Adrenal gland (tissue), 19 donors: ENCODE measurements at places on chromosomes 11 and 22. TPM values are rescaled to one million over a fixed set of nuclear protein-coding genes. Genes with fewer than 3 reads are reported as not detected.
A peak's percentile ranks its signal among the peaks of the same experiment; 100 is the strongest.

TMX2 gene
- total RNA-seq = 95.8 TPM

SLC25A1 gene
- total RNA-seq = 170 TPM

GRCh38 chr11:119166368-119167076 is 2.0 kb upstream of the NLRX1 start:
- no peak for DNase-seq

DNA sequence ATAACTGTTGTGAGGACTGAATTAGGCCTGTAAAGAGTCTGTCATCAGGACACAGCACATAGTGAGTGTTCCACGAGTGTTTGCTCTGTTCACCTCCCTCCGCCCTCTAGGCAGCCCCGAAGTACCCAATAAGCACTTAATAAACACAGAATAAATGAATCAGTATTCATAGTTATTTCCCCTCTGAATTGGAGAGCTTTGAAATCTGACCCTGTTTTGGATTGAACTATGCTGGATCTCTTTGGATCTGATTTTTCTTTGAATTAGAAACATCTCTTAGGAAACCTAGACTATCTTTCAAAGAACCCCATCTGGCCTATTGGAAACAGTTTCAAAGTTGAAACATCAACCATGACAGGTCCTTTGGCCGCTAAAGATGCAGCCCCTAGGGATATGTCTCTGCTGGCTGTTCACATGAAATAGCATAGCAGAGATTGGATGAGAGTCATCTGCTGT is 615.5 kb downstream of the NTM start:
- DNase-seq = no peak

SLC22A8 gene
- not detected for total RNA-seq

- DNase-seq = no peak
These were observed 24.4 kb downstream of the NPTXR start for GRCh38 chr22:38819387-38819940.

- no peak for DNase-seq
These were observed 214.2 kb upstream of the ZBED5 start for GRCh38 chr11:11072067-11072466.

SAA2 gene
- 7.5 TPM for total RNA-seq

DNA sequence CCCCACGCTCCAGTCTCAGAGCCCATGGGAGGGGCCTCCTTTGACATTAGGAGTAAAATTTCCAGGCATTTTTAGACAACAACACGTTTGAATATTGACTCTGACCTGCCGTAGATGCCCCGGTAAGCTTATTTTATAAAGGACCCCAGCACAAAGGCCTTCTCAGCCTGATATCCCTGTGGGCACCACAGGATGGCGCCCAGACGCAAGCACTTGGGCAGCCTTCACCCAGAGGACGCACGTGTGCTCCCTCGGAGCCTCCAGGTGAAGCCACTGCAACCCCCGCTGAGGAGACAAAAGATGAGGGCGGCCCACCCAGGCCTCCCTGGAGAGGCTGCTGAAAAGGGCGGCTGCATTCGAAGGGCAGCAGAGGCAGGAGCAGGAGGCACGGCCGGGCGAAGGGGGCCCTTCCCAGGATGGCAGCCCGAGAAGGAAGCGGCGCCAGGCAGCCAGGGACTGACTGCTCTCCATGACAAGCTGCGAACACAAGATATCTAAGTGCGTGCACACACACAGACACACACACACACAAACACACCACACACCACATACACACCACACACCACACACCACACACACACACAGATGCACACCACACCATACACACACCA is 15.2 kb upstream of the TH start:
- no peak for DNase-seq

- DNase-seq = no peak
These were observed 94.0 kb downstream of the AMBRA1 start for GRCh38 chr11:46499821-46500220.

ZNF143 gene
- total RNA-seq = 16.0 TPM

DNA sequence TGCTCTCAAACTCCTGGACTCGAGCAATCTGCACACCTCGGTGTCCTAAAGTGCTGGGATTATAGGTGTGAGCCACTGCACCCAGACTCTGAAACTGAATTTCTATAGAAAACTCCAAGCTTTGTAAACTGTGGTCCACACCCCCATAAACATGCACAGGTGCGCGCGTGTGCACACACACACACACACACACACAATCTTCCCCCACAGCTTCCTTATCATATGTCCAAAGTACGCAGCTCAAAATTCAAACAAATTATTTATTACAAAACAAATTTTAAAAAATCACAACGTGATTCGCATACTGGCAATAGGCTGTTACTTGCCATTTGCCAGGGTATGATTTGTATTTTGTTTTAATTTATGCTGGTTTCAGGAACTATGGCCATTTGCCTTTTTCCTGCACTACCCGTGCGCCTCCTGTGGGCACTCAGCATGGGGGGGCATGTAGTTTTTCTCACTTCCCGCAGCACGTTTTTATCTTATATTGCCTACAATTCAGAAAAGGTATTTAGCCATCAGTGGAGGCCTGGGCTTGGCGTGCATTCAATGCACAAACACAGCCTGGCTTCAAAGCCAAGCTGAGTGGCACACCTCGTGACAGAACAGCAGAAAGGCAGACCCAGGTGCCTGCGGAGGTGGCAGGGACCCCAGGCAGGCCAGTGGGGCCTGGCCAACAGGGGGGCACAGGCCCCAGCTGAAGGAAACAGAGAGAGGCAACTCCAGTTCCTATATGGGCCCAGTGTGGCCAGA is 10.8 kb upstream of the SNX32 start:
- DNase-seq = no peak

GRCh38 chr11:112983887-112984286 is 22.7 kb downstream of the NCAM1 start:
- no peak for DNase-seq

- peak; percentile 48 for DNase-seq
These were observed 22.1 kb upstream of the SYT7 start for GRCh38 chr11:61602775-61603569.

TMPRSS6 gene
- not detected for total RNA-seq

- DNase-seq = peak; percentile 39
These were observed 5.0 kb downstream of the SHANK3 start for GRCh38 chr22:50677493-50678217.

- DNase-seq = peak; percentile 35
These were observed 768 bp downstream of the LDHA start for GRCh38 chr11:18394928-18395734.

DNA sequence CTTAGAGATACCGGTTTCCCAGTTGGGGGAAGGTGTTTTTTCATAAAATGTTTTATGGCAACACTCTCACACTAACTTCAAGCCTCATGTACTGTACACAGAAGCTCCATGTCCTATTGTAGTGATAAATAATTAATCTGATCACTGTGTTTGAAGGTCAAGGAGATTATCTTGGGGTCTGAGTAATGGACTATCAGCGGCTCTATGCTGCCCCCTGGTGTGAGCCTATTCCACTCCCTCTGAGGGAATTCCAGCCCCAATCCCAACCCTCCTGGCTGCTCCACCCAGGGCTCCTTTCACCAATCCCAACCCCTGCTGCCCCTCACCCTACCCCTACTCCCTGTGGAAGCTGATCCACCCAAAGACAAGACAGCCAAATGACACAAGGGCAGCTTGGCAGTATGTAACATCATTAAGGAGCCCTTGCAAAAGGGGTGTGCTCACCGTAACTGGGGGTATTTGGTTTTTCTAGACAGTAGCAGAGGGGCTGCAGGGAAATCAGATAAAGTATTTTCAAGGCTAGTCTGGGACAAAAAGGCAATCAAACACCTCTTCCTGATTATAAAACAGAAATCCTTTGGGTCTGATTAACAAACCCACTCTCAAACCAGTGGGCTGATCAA is 22.3 kb downstream of the HPS4 start:
- DNase-seq = peak; percentile 78

CYTH4 gene
- total RNA-seq = 4.7 TPM

DNA sequence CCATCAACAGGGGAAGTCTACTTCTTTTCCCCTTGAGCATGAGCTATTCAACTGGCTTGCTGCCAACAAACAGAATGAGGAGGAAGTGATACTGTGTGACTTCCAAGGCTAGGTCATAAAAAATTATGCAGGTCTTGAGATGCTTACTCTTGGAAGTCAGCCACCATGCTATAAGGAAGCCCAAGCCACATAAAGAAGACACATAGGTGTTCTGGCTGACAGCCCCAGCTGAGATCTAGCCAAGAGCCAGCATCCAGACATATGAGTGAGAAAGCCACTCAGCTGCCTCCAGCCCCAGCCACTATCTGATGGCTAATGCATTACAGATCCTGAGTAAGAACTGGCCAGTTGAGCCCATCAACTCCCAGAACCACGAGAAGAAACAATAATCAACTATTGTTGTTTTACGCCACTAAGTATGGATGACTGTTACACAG is 31.0 kb upstream of the PPP2R1B start:
- DNase-seq = no peak

C11orf87 gene
- total RNA-seq = 0.37 TPM

DNA sequence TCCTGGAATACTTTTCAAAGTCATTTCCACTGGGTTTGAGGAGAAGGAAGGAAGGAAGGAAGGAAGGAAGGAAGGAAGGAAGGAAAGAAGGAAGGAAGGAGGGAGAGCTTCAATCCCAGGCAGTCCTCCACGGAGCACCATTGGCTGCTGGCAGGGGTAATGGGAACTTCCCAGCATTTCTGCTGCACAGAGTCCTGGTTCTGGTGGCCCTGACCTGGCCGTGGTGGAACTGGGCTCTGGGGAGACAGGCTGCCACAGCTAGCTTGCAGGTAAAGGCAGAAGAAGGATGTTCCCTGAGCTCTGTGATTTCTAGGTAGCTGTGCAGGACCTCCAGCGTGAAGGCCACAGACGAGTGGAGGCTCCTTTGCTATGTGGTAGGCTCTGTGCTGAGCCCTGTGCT is 10.6 kb downstream of the PKNOX2 start:
- no peak for DNase-seq

DNA sequence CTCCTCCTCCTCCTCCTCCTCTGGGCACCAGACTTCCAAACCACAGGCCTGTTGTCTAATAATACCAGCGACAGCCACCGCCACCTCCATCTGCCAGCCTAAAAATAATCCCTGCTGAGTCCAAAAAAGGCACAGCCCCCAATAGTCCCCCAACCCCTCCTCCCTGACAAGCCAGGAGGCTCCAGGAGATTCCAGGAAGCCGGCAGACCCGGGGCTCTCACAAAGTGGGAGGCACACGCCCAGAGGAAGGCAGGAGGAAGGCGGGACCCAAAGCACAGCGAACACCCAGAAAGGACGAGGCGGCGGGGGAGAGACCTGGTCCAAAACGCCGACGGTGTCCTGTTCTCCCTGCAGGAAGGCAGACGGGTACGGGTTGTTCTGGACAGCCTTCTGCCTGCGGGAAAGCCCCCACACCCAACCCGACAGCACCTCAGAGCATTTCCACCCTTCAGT is 5.9 kb downstream of the IGSF9B start:
- no peak for DNase-seq

GRCh38 chr11:34606326-34607120 is 14.4 kb upstream of the EHF start:
- no peak for DNase-seq

GRCh38 chr11:15629690-15630321 is 515.1 kb downstream of the INSC start:
- DNase-seq = no peak

CTSW gene
- 0.84 TPM for total RNA-seq

DGCR8 gene
- 10.3 TPM for total RNA-seq

DNA sequence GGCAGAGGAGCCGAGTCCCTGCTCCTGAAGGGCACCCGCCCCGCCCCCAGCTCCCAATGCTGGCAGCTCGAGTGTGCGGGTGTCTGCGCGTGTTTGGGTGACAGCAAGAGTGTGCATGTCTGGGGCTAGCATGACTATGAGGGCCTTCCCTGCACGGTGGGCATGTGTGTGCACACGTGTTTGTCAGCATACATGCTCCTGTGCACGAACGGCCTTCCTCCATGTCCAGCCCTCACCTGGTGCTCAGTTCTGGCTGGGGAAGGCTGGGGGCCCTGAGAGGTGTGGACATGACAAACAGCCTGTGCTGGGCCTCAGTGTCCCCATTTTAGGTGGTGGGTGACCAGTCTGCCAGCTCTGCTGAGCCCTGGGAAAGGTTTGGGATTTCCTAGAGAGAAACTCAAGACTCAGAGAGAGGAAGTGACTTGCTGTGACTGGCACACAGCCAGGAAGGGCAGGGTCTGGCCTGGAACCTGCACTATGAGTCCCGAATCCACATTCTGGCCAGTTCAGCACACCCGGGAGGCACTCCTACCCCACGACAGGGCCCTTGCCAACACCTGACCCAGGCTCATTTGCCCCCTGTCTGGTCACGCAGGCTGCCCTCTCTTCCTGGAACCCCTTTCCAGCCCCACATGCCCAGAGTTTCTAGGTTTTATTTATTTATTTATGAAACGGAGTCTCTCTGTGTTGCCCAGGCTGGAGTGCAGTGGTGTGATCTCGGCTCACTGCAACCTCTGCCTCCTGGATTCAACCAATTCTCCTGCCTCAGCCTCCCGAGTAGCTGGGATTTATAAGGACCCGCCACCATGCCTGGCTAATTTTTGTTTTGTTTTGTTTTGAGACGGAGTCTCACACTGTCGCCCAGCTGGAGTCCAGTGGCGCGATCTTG is 3.3 kb upstream of the SHISA8 start:
- peak; percentile 83 for DNase-seq

HTR3A gene
- total RNA-seq = not detected

RIMBP3C gene
- 0.28 TPM for total RNA-seq

DNA sequence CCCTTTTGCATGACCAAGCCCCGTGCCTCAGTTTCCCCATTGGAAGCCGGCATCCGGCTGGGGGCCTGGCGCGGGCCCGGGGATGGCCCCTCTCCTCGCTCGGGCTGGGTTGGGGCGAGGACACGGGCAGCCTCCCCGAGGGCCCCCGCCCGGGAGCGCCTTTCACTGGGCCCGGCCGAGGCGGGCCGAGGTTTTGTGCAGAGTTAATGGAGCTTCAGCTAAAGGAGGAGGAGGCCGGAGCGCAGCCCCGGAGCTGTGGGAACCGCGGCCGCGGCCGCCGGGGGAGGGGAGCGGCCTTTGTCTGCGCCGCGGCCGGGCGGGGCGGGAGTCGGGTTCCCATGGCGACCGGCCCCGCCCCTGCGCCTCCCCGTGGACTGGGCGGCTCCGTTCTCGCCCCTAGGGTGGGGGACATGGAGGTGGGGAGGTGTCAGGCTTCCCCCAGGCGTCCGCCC is 1.4 kb upstream of the MAPK11 start:
- DNase-seq = peak; percentile 80

ASPHD2 gene
- total RNA-seq = 0.50 TPM

DNA sequence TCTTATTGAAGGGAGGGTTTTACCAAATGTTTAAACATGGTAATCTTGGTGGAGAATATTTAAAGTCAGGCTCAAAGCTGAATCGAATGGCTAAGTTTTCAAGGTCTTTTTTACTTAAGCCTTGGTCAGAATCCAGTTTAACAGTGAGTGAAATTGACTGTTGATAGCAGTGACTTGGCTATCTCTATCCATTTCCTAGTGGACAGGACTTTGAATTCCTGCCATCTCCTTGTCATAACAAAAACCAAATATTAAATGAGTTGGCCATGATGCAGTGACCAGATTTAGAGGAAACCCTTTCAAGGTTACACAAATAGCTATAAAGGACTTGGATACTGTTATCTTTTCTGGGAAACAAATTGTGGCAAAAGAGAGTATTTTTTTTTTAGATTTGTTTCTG is 92.0 kb downstream of the JRKL start:
- no peak for DNase-seq
